CD4-positive, alpha-beta T cell treated with Interleukin-2 at 100 ng/mL for 4 hours (primary cell): ENCODE measurements at places on chromosomes 5 and 9.

GRCh38 chr5:94782383-94782782 is 163.9 kb downstream of the SLF1 start:
- DNase-seq = no peak

GRCh38 chr9:113598883-113599282 is 135.4 kb downstream of the RGS3 start:
- DNase-seq = no peak

- no peak for DNase-seq
Observed at GRCh38 chr5:56161439-56161823, 71.7 kb downstream of the ANKRD55 start.

GRCh38 chr5:90096415-90097081 is 313.0 kb downstream of the CETN3 start:
- DNase-seq = no peak

- no peak for DNase-seq
Observed at GRCh38 chr5:9559965-9560364, 14.1 kb upstream of the SEMA5A start.

GRCh38 chr9:94287877-94288513 is 28.9 kb downstream of the ZNF169 start:
- DNase-seq = no peak

GRCh38 chr9:97943308-97943855 is 5.4 kb upstream of the HEMGN start:
- no peak for DNase-seq

DNA sequence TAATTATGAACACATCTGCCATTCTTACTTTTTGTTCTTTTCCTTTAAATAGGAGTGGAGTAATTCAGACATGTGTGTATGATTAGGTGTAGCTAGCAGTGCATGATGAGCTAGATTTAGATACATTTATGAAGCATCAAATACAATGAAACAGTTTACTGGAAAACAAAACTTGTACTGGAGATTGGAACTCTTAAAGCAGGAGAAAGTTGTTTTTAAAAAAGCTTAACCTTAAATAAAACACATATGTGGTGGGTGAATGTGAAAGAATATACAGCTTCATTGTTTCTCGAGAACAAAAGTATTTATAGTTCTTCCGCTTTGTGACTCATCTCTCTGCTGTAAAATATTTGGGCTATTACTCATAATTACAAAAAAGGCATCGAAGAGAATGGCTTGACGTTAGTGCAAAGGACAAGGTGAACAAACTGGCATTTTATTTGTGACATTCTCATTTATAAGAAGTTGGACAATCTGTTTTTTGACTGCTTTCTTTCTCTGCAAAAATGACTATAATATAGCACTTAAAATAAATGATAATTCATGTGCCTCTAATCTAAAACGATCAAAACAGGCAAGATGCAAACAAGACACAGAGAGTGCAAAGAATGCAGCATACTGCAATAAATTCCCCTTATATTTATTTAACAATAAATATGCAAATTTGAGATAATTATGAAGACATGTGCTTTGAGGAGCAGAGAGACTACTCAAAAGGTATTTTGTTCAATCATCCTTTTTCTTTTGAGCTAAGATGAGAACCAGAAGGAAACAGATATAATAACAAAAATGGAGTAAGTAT is 478.8 kb downstream of the CETN3 start:
- no peak for DNase-seq

DNA sequence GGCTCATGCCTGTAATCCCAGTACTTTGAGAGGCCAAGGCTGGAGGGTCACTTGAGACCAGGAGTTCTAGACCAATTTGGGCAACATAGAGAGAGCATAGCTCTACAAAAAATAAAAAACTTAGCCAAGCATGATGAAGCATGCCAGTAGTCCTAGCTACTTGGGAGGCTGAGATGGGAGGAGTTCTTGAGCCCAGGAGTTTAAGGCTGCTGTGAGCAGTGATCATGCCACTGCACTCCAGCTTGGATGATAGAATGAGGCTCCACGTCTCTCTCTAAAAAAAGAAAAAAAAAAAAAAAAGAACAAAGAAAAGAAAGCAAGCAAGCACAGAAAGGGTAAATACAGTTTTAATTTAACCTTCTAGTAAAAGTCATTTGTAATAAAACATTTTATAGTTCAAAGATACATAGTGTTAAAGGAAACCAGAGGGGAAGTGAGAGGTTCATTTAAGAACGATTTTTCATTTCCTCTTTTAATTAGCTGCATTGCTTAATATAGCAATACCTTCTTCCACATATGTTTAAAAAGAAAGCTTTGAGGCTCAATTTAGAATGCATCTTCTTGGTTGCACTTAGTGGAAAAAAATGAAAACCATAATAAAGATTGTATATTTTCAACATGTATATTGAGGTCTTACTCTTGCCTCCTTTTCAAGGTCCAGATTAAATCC is 14.9 kb downstream of the GAPT start:
- DNase-seq = no peak

DNA sequence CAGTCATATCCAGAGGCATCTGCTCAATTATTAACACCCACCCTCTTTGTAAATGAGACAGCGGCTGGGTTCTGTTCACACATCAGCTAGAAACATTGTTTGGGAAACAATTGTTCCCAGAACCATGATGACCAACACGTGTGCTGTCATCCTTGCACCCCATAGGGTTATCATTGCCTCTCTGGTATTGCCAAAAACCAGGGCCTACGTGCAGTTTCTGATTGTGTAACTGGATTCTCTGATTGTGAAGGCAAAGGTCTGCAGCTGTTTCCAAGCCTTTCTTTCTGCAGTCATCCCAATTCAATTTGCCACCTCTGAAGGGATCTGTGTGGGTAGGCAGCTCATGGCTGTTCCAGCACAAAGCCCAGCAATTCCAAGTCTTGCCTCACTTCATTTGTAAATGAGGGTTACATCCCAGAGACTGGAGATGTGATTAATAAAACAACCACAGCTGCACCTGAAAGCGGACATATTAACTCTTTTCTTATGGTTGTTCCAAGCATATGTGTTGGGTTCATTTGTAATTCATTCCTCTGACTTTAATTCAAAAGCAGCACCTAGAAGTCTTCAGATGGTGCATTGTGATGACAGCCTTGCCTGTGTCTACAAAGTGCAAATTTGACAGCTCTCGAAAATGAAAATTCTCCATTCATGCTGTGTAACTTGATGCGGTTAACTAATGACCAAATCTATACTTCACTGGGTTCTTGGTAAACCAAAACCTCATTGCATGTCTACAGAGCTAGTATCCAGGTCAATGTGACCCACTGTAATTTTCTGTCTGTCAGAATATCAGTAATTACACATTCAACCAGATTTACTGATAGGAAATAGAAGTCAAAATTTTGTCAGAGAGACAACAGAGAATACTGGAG is 66.6 kb downstream of the YIPF5 start:
- no peak for DNase-seq

GRCh38 chr5:61525512-61526206 is 193.6 kb downstream of the ZSWIM6 start:
- no peak for DNase-seq

DNA sequence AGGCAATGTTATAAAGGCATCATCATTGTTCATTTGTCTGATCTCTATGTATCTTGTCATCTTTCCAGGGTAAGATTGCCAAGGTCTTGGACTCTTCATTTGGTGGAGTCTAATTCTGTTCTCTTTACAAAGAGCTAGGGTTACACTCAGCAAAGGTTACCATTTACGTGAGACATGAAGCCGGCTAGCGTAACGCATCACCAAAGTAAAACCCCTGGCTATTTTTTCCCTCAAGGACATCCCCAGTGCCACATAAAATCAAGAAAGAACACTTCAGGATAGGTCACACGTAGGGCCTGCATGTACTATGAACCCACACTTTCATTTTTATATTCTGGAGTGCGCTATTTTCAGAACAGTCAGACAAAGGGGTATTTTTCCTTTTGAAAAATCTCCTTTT is 20.0 kb upstream of the MYOT start:
- no peak for DNase-seq

DNA sequence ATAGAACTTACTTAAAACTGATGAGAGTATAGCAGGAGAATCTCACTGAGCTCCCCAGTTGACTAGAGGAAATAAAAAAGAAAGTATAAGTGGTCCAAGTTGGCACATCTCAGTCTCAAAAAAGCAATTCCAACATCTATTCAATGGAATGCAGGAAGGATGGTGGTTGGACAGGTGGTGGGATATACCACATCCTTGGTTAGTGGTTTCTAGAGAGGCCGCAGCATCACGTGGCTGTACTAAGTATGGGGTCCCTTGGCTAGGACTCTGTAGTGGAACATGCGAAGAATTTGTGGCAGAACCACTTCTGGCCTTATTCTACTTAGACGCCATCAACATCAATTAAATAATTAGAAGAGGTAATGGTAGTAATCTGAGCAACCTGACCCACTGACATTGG is 232.4 kb downstream of the SAXO1 start:
- no peak for DNase-seq

DNA sequence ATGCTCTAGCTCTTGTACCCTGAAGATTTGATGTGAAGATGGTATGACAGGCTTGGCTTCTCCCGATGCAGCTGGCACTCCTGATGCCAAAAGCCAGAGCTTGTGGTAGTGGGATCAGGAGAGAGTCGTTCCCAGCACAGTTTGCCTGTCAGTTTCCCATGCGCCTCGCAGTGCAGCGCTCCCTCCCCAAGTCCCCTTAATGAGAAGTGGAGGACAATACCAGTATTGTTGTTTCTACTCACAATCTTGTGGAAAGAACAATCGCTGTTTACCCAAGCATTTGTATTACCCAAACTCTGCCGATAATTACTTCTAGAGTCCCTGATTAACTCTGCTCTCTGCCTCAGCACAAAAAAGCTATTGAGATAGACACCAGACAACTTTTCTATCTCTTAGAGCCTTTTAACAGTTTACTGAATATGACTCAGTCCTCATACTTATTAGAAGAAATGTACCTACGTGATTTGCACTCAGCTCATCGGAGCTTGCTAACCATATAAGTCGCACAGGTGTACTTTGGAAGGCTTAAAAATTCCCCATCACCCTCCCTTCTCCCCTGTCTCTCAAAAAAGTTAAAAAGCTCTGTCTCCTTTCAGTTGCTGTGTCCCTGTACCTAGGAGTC is 283.2 kb upstream of the TMEM161B start:
- no peak for DNase-seq

DNA sequence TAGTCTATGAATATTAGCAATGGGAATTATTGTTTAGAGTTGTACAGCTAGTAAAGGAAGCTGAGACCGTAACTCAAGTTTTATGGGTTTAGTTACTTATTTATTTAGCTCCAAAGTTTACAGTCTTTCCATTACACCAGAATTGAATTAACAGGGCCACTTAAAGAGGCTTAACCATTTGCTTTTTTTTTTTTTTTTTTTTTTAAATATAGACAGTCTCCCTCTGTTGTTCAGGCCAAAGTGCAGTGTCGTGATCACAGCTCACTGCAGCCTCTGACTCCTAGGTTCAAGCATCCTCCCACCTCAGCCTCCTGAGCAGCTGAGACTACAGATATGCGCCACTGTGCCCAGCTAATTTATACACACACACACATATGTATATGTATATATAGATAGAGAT is 1.4 kb upstream of the TTC1 start:
- DNase-seq = no peak

- DNase-seq = no peak
Observed at GRCh38 chr9:136759001-136759400, 958 bp upstream of the LCN8 start.

- no peak for DNase-seq
Observed at GRCh38 chr5:133227082-133227481, 175.3 kb downstream of the HSPA4 start.

GRCh38 chr9:30722065-30722464 is 1662.4 kb upstream of the ACO1 start:
- no peak for DNase-seq

DNA sequence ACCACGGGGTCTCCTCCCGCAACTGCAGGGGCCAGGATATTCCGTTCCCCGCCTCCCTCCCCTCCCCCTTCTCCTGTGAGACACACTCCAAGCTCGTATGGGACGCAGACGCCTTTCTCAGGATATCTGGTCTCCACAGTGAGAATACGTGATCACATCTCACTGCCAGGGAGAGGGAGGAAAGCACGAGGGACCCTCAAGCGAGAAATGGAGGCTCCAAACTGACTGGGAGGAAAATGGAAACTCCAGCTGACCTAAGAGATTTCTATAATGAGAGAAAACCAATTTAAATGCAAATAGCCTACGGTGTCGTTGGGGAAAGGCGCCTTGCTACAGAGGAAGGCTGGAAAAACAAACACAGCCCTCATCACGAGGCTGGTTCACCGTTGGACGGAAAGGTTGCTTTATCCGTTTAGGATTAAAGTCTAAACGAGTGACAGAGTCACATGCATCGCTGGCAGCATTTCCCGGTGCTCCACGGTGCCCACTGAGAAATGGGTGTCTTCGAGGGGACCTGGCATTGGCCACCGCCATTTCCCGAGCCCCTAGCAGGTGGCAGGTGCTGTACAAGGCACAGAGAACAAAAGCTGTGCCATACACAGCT is 116.9 kb upstream of the CPEB4 start:
- no peak for DNase-seq

DNA sequence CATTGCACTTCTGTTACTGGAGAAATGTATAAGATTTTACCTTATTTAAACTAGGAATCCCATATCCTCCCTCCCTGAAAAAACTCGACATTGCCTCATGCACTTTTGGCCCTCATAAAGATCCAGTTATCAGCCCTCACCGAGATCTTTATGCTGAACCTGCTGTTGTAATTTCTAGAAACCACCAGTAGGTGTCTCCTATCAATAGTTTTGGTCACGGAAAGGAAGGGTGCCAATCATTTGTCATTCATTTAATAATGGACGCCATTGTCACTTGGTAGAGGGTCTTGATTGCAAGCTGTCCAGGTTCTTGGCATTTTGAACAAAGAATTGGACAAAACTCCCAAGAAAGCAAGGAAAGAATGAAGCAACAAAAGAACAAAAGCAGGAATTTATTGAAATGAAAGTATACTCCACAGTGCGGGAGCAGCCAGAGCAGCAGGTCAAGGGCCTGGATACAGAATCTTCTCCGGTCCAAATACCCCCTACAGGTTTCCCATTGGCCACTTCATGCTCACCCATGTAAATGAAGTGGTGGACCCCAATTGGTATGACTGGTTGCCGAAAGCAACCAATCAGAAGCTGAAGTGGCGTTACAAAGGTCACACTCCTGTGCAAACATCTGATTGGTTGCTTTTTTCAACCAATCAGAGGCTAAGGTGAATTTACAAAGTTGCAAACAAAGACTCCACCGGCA is 524.3 kb downstream of the PSAT1 start:
- DNase-seq = peak; percentile 38
